ENCODE measurements at places on chromosomes 5 and 9.

- DNase-seq, result no peak
Measured at GRCh38 chr9:68457803-68458202, 82.9 kb downstream of the TMEM252 start.

- no peak for DNase-seq
Measured at GRCh38 chr5:111779922-111780292, 22.9 kb upstream of the NREP start.

- DNase-seq, result no peak
Measured at GRCh38 chr5:51618234-51618633, 235.0 kb downstream of the ISL1 start.

- no peak for DNase-seq
Measured at GRCh38 chr9:121921444-121921843, 171.7 kb downstream of the TTLL11 start.

GRCh38 chr5:173823721-173824567 is 64.2 kb upstream of the CPEB4 start:
- peak; percentile 10 for DNase-seq

DNA sequence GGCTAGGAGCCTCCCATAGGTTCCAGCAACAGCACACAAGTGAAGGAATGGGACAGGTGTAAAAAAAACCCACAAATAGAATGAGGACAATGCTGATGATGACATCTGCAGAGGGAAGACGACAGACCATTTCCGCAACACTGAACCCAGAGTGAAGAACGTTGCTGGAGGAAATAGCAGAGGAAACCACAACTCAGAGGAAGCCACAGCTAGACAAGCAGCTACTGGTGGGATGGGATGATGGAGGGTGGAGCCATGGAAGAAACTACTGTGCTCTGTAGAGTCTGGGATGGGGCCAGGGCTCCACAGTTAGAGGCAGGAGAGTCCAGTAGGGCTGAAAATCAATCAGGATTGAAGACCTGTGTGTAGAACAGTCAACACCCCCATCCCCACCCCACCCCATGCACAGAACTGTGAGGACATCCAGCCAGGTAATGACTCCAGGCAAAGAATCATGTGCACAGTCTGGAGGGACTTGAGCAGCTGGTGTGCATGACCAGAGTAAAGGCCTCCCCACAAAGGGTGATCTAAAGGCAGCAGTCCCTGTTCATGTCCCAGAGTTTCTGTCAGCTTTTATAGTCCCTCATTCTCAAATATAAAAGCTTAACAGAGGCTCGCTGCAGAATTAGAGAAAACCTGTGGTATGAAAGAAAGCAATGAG is 65.2 kb upstream of the SPIN1 start:
- DNase-seq, result no peak

- DNase-seq, result no peak
Measured at GRCh38 chr9:91289244-91289643, 72.5 kb downstream of the AUH start.

Measured in putamen (tissue), 1 donor.